ENCODE measurements at places on chromosomes 3 and 15. TPM values are rescaled to one million over a fixed set of nuclear protein-coding genes. Genes with fewer than 3 reads are reported as not detected.
A peak's percentile ranks its signal among the peaks of the same experiment; 100 is the strongest.

DNA sequence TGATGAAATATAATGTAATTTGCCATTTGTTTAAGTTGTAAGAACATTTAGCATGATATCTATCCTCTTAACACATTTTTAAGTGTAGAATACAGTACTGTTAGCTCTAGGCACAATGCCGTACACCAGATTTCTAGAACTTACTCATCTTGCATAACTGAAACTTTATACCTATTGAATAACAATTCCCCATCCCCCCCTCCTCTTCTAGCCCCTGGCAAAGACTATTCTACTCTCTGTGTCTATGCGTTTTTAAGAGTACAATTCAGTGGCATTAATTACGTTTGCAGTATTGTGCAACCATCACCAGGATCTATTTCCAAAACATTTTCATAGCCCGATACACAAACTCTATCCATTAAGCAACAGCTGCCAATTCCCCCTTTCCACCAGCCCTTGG, 261.7 kb downstream of the PLOD2 start:
- no peak overlapping the region for H3K27ac ChIP-seq
- no peak for DNase-seq
- no peak overlapping the region for H3K4me3 ChIP-seq

DNA sequence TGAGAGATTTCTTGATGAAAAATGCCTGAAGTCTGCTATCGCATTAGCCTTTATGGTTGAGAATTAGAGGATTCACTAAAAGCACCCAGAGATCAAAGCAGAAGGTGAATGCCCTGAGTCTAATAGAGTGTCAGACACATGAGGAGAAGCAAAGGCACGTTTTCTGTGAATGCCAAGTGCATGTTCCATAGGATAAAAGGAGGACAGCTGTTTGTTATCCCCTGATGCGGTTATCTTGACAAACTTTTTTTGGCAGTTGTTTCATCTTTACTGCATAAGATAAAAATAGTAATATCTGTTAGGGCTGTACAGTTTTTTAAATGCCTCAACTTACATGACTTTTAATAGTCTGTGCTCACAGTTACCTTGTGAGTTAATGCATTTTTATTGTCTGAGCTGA, 65.3 kb upstream of the CD96 start:
- no peak overlapping the region for H3K4me3 ChIP-seq
- H3K27ac ChIP-seq, result no peak overlapping the region
- H3K27me3 ChIP-seq, result no peaks in the 10 kb centered on the region
- DNase-seq, result no peak

GRCh38 chr3:14110699-14111098, 14.0 kb downstream of the CHCHD4 start:
- no peak for DNase-seq
- H3K27ac ChIP-seq, result no peak overlapping the region
- H3K36me3 ChIP-seq, result peaks cover 31% of the 10 kb centered on the region
- H3K27me3 ChIP-seq, result no peaks in the 10 kb centered on the region
- H3K4me3 ChIP-seq, result no peak overlapping the region

GRCh38 chr15:83164111-83164770, 43.4 kb downstream of the HDGFL3 start:
- no peak overlapping the region for H3K27ac ChIP-seq
- no peaks in the 10 kb centered on the region for H3K36me3 ChIP-seq
- DNase-seq, result no peak
- no peak overlapping the region for H3K4me3 ChIP-seq
- H3K27me3 ChIP-seq, result no peaks in the 10 kb centered on the region

- H3K27ac ChIP-seq, result no peak overlapping the region
- no peak overlapping the region for H3K4me3 ChIP-seq
- H3K27me3 ChIP-seq, result no peaks in the 10 kb centered on the region
Observed at GRCh38 chr3:355622-356021, 159.1 kb downstream of the CHL1 start.

- H3K4me1 ChIP-seq, result no peaks in the 10 kb centered on the region
- H3K27ac ChIP-seq, result no peak overlapping the region
- no peaks in the 10 kb centered on the region for H3K36me3 ChIP-seq
- H3K4me3 ChIP-seq, result no peak overlapping the region
- DNase-seq, result no peak
Observed at GRCh38 chr15:62903437-62903836, 139.1 kb upstream of the TPM1 start.

GRCh38 chr3:190345878-190346277, 23.6 kb upstream of the CLDN1 start:
- H3K4me1 ChIP-seq, result no peaks in the 10 kb centered on the region
- H3K27ac ChIP-seq, result no peak overlapping the region
- no peak for DNase-seq
- no peaks in the 10 kb centered on the region for H3K36me3 ChIP-seq

DNA sequence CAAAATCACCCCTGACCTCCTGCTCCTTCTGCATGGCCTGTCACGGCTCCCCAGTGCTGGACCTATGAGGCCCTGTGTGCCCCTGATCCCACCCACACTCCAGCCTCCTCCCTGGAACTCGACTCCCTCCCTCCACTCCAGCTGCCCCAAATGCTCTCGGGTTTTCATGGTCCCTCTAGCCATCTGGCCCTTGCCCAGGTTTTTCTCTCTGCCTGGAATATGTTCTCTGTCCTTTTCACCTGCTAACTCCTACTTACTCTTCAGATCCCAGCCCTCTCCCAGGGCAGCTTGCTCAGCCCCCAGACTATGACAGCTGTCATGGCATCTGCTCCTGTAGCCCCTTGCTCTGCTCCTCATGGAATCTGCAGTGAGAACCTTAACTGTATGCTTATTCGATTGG, 30.3 kb downstream of the DUSP7 start:
- H3K4me3 ChIP-seq, result no peak overlapping the region
- H3K27ac ChIP-seq, result no peak overlapping the region
- no peaks in the 10 kb centered on the region for H3K36me3 ChIP-seq
- H3K4me1 ChIP-seq, result no peaks in the 10 kb centered on the region

GRCh38 chr15:83444936-83445335, 2.2 kb upstream of the SH3GL3 start:
- peaks cover 16% of the 10 kb centered on the region for H3K4me1 ChIP-seq
- no peaks in the 10 kb centered on the region for H3K36me3 ChIP-seq
- H3K27me3 ChIP-seq, result peaks cover 3% of the 10 kb centered on the region

GRCh38 chr15:57895291-57895690, 170.2 kb downstream of the ALDH1A2 start:
- H3K4me1 ChIP-seq, result no peaks in the 10 kb centered on the region
- no peaks in the 10 kb centered on the region for H3K27me3 ChIP-seq
- DNase-seq, result no peak
- no peak overlapping the region for H3K4me3 ChIP-seq

GRCh38 chr3:141542202-141542969, 55.6 kb downstream of the RASA2 start:
- H3K36me3 ChIP-seq, result peaks cover 43% of the 10 kb centered on the region
- H3K27me3 ChIP-seq, result no peaks in the 10 kb centered on the region
- peak overlapping the region; percentile 25 for H3K27ac ChIP-seq
- no peak for DNase-seq
- no peak overlapping the region for H3K4me3 ChIP-seq

- no peaks in the 10 kb centered on the region for H3K27me3 ChIP-seq
- H3K4me3 ChIP-seq, result no peak overlapping the region
- no peak overlapping the region for H3K27ac ChIP-seq
- H3K36me3 ChIP-seq, result no peaks in the 10 kb centered on the region
Observed at GRCh38 chr3:161691677-161692076, 195.1 kb downstream of the OTOL1 start.

GRCh38 chr3:141076797-141077571, 25.8 kb downstream of the SPSB4 start:
- no peaks in the 10 kb centered on the region for H3K27me3 ChIP-seq
- peaks cover 6% of the 10 kb centered on the region for H3K4me1 ChIP-seq
- DNase-seq, result peak; percentile 20
- H3K27ac ChIP-seq, result no peak overlapping the region
- H3K4me3 ChIP-seq, result no peak overlapping the region

DNA sequence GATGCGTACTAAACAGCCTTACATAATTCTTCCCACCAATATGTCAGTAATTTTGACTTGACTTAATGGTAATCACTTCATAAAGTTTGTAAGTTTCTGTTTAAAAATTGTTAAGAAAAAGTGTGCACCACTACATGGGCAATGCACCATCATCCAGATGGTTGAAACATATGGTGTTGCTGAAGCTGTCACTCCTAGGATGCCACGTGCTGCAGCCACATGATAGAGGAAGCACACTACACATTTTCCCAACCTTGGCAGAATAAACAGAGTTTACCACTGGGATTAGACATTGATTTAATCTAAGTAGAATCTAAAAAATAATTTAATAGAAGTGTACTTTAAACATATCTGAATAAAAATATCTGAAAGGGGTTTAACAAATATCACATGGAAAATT, 1209.9 kb downstream of the NSUN3 start:
- H3K4me3 ChIP-seq, result no peak overlapping the region
- H3K4me1 ChIP-seq, result no peaks in the 10 kb centered on the region
- no peaks in the 10 kb centered on the region for H3K27me3 ChIP-seq
- no peaks in the 10 kb centered on the region for H3K36me3 ChIP-seq
- no peak for DNase-seq
- no peak overlapping the region for H3K27ac ChIP-seq

- no peak overlapping the region for H3K4me3 ChIP-seq
- H3K4me1 ChIP-seq, result no peaks in the 10 kb centered on the region
- no peaks in the 10 kb centered on the region for H3K36me3 ChIP-seq
- DNase-seq, result no peak
Observed at GRCh38 chr3:139710212-139710611, 32.4 kb upstream of the NMNAT3 start.

DNA sequence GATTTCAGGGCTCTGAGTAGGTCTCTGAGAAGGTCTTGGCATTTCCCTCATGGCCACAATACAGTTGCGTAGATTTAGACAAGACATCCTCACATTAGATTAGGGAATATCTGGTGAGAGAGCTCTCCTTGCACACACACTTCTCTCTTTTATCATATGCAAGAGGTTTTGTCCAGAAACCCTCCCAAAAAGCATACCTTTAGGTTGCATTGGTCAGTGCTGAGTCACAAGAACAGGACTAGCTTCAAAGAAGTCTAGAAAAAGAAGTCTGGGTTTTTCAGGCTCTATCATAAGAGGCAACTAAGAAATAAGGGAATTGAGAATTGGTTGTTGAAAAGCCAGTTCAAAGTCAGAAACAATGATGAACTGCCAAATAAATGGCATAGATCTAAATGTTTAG, 40.1 kb upstream of the MITF start:
- no peak for DNase-seq
- no peaks in the 10 kb centered on the region for H3K4me1 ChIP-seq
- H3K4me3 ChIP-seq, result no peak overlapping the region
- no peaks in the 10 kb centered on the region for H3K36me3 ChIP-seq
- no peak overlapping the region for H3K27ac ChIP-seq
- H3K27me3 ChIP-seq, result no peaks in the 10 kb centered on the region

DNA sequence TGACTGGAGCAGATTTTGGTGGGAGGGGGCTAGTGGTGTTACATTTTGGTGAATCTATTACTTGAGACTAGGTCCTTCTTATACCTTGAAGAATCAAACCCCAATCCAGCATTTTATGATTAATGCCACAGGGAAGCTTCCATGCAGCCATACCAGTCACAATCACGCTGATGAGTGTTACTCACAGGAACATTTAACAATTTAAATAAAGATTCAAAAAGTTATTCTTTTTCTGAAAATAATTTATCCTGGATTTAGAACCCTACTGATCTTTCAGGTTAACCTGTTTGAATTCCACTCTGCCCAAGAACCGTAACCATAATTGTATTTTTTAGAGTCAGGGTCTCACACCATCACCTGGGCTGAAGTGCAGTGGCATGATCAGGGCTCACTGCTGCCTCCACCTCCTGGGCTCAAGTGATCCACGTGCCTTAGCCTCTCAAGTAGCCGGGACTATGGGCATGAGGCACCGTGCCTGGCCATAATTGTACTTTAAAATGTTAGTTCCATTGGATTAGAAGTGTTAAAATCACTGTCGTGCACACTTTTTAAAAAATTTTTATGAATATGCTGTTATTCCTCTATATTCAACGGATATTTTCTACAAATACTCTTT, 929 bp upstream of the MTMR10 start:
- H3K4me1 ChIP-seq, result peaks cover 20% of the 10 kb centered on the region
- DNase-seq, result no peak
- H3K27ac ChIP-seq, result peak overlapping the region; percentile 78
- peak overlapping the region; percentile 70 for H3K4me3 ChIP-seq
- H3K27me3 ChIP-seq, result no peaks in the 10 kb centered on the region
- no peaks in the 10 kb centered on the region for H3K36me3 ChIP-seq

DNA sequence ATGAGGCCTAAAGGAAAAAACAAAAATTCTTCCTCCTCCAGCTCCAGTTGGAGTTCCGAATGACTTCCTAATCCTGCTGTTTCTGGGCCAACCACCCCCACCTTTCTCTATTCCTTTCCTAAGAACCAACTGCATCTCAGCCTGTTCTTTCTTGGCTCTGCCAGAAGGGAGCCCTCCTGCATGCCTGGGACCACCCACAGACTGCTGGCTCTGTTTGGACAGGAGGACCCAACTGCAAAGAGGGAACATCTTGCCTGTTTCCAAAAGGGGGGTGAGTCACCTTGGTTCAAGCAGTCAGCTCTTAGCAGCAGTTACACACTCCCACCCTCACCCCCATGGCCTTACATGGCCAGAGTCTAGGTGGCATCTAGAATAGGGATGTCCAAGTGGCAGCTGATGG, 116.0 kb upstream of the PRICKLE2 start:
- no peaks in the 10 kb centered on the region for H3K27me3 ChIP-seq
- no peak for DNase-seq
- H3K27ac ChIP-seq, result no peak overlapping the region
- no peaks in the 10 kb centered on the region for H3K36me3 ChIP-seq
- H3K4me1 ChIP-seq, result no peaks in the 10 kb centered on the region

DNA sequence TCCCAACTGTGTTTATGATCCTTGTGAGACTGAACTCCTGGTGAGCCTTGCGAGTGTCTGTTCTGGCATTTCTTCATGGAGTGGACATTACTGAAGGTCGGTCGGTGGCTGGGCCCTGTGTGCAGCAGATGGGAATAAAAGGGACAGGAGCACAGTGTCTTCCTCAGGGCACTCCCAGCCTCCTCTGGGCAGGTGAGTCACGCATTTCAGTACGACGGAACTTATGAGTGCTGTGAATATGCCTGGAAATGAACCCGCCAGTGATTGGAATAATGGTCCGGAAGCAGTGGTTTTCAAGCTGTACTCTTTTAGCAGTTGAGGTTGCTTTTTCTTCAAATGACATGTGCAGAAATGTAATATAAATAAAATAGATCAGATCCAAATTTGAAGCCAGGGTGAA, 55.1 kb downstream of the LARS2 start:
- H3K27me3 ChIP-seq, result no peaks in the 10 kb centered on the region
- no peak for DNase-seq
- H3K27ac ChIP-seq, result no peak overlapping the region
- H3K4me3 ChIP-seq, result no peak overlapping the region

The HERC2 gene
- 54.2 TPM for total RNA-seq

The FBXO40 gene
- total RNA-seq, result not detected

The PDZRN3 gene
- not detected for total RNA-seq

The SLC22A13 gene
- total RNA-seq, result 0.85 TPM

The TTC21A gene
- total RNA-seq, result 3.9 TPM

The EBLN2 gene
- total RNA-seq, result 8.9 TPM

The TM4SF18 gene
- total RNA-seq, result not detected

The OR5K2 gene
- total RNA-seq, result not detected

The STIMATE gene
- total RNA-seq, result 24.6 TPM

Data from natural killer cell (primary cell).